ENCODE measurements at places on chromosomes 1 and 21. TPM values are rescaled to one million over a fixed set of nuclear protein-coding genes. Genes with fewer than 3 reads are reported as not detected.

DNA sequence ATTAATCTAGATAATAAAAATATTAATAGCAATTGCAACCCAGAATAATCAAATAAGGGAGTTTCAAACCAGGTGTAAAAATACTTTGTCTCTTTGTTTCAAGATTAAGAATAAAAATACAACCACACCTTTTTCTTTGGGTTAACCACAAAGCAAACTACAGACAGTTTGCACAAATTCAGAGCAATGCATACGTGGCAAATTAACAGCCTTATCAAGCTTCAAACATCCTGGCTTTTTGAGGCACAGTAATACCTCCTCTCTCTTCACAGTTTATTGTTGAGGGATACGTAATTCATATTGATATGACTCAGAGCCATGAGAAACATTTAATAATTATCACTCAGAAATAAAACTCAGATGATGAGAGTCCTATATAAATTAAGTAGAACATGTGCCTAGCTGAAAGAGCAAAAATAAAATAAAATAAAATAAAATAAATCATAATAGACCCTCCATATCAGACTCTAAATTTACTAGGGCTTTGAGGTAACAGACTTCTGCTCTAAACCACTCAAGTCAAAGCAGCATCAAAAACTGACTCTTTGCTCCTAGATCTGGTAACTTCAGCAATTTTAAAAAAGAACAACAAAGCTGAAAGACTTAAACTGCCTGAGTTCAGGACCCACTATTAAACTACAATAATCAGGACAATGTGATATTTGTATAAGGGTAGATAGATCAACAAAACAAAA, 11.4 kb downstream of the EDEM3 start:
- no peaks in the 10 kb centered on the region for H3K36me3 ChIP-seq
- H3K27me3 ChIP-seq = no peaks in the 10 kb centered on the region
- H3K4me1 ChIP-seq = peaks cover 11% of the 10 kb centered on the region

GRCh38 chr1:81430236-81430938, 370.3 kb upstream of the ADGRL2 start:
- H3K27me3 ChIP-seq = no peaks in the 10 kb centered on the region
- no peak overlapping the region for H3K4me3 ChIP-seq
- no peaks in the 10 kb centered on the region for H3K36me3 ChIP-seq
- H3K4me1 ChIP-seq = no peaks in the 10 kb centered on the region

- no peaks in the 10 kb centered on the region for H3K36me3 ChIP-seq
- no peaks in the 10 kb centered on the region for H3K4me1 ChIP-seq
- DNase-seq = peak; percentile 14
- H3K27ac ChIP-seq = no peak overlapping the region
Observed at GRCh38 chr1:21530368-21531016, 21.3 kb downstream of the ALPL start.

GRCh38 chr1:221743416-221744208, 1.7 kb upstream of the DUSP10 start:
- no peaks in the 10 kb centered on the region for H3K36me3 ChIP-seq
- peaks cover 4% of the 10 kb centered on the region for H3K27me3 ChIP-seq
- H3K4me3 ChIP-seq = peak overlapping the region; percentile 36
- H3K4me1 ChIP-seq = peaks cover 6% of the 10 kb centered on the region

GRCh38 chr1:230458509-230458908, 32.4 kb upstream of the PGBD5 start:
- DNase-seq = no peak
- H3K4me1 ChIP-seq = no peaks in the 10 kb centered on the region
- H3K36me3 ChIP-seq = no peaks in the 10 kb centered on the region

GRCh38 chr1:9849691-9850441, 26.1 kb upstream of the CLSTN1 start:
- H3K4me3 ChIP-seq = no peak overlapping the region
- DNase-seq = no peak
- H3K36me3 ChIP-seq = no peaks in the 10 kb centered on the region
- no peak overlapping the region for H3K27ac ChIP-seq

- H3K27me3 ChIP-seq = no peaks in the 10 kb centered on the region
- H3K27ac ChIP-seq = no peak overlapping the region
- no peaks in the 10 kb centered on the region for H3K36me3 ChIP-seq
Observed at GRCh38 chr1:55962472-55962871, 616.9 kb downstream of the PLPP3 start.

- H3K4me1 ChIP-seq = no peaks in the 10 kb centered on the region
- H3K36me3 ChIP-seq = no peaks in the 10 kb centered on the region
- H3K27me3 ChIP-seq = no peaks in the 10 kb centered on the region
- H3K27ac ChIP-seq = no peak overlapping the region
- no peak overlapping the region for H3K4me3 ChIP-seq
- DNase-seq = no peak
Observed at GRCh38 chr1:3430820-3431219, 23.6 kb upstream of the ARHGEF16 start.

GRCh38 chr1:185570962-185571361, 163.2 kb upstream of the HMCN1 start:
- H3K4me1 ChIP-seq = peaks cover 9% of the 10 kb centered on the region
- H3K36me3 ChIP-seq = no peaks in the 10 kb centered on the region
- DNase-seq = peak; percentile 80
- H3K4me3 ChIP-seq = no peak overlapping the region
- H3K27ac ChIP-seq = peak overlapping the region; percentile 94
- no peaks in the 10 kb centered on the region for H3K27me3 ChIP-seq

- no peaks in the 10 kb centered on the region for H3K4me1 ChIP-seq
- no peak for DNase-seq
- no peaks in the 10 kb centered on the region for H3K27me3 ChIP-seq
- H3K36me3 ChIP-seq = no peaks in the 10 kb centered on the region
- no peak overlapping the region for H3K4me3 ChIP-seq
Observed at GRCh38 chr1:84412316-84412942, 14.1 kb downstream of the DNASE2B start.

DNA sequence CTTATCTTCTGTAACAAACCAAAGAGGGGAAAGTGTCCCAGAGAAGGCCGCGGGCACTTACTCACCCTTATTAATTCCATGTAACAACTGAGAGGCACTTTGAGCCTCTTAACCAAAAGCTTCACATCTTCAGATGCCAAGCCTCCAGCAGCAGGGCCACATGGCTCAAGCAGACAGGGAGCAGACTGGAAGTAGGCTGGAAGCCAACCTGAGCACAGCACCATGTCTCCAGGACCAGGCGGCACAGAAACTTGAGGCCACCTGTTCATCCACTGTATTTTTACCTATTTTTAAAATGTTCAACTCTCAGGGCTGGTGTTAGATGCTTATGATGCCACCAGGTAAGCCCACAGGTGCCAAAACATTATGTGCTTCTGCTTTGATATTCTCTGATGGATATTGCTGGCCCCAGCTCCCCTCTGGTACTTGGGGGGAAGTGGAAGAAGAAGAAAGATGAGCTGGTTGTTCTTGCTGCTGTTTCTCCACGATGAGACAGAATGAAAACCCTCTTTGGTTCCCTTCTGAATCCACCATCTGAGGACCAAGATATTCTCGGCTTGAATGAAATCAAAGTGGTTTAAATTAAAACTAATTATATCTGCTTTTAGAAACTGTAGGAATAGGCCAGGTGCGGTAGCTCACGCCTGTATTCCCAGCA, 30.6 kb upstream of the SDE2 start:
- no peak for DNase-seq
- H3K4me3 ChIP-seq = no peak overlapping the region
- no peaks in the 10 kb centered on the region for H3K27me3 ChIP-seq
- H3K27ac ChIP-seq = no peak overlapping the region
- no peaks in the 10 kb centered on the region for H3K36me3 ChIP-seq

The CCDC190 gene
- 0.60 TPM for total RNA-seq

The IFNLR1 gene
- total RNA-seq = 4.8 TPM

The GADD45A gene
- 85.6 TPM for total RNA-seq

Measured in kidney (tissue), 22 donors.